ENCODE measurements at places on chromosomes 4 and X.

GRCh38 chrX:31099536-31100090, 27.8 kb upstream of the FTHL17 start:
- no peak for DNase-seq

- DNase-seq = no peak
These were observed 171.2 kb upstream of the RPL34 start for GRCh38 chr4:108449129-108449528.

DNA sequence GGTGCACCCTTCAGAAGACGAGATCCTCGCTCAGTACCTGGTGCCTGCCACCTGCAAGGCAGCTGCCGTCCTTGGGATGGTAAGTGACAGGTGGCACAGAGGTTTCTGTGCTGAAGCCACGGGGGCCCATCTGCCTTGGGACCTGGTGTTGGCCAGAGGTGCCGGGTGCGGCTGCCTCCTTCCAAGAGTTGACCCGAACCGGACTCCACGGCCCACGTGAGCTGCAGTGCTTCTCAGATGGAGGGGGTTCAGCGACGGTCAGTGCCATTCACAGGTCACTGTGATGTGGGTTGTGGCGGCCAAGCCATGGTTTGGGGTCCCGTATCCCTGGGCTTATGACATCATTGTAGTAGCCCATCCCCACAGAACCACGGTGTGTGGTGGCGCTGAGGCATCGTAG, 19.0 kb upstream of the MSANTD1 start:
- DNase-seq = no peak

DNA sequence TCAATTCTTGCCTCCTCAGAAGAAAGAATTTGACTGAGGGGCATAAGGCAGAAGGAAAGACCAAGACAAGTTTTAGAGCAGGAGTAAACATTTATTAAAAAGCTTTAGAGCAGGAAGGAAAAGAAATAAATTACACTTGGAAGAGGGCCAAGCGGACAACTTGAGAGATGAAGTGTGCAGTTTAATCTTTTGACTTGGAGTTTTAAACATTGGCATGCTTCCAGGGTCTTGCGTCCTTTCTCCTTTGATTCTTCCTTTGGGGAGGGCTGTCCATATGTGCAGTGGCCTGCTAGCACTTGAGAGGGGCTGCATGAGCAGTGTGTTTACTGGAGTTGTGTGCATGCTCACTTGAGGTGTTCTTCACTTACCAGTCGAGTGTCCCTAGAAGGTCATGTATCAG, 275.8 kb upstream of the IL1RAPL1 start:
- DNase-seq = no peak

- DNase-seq = no peak
These were observed 30.6 kb downstream of the BBS12 start for GRCh38 chr4:122762966-122763716.

DNA sequence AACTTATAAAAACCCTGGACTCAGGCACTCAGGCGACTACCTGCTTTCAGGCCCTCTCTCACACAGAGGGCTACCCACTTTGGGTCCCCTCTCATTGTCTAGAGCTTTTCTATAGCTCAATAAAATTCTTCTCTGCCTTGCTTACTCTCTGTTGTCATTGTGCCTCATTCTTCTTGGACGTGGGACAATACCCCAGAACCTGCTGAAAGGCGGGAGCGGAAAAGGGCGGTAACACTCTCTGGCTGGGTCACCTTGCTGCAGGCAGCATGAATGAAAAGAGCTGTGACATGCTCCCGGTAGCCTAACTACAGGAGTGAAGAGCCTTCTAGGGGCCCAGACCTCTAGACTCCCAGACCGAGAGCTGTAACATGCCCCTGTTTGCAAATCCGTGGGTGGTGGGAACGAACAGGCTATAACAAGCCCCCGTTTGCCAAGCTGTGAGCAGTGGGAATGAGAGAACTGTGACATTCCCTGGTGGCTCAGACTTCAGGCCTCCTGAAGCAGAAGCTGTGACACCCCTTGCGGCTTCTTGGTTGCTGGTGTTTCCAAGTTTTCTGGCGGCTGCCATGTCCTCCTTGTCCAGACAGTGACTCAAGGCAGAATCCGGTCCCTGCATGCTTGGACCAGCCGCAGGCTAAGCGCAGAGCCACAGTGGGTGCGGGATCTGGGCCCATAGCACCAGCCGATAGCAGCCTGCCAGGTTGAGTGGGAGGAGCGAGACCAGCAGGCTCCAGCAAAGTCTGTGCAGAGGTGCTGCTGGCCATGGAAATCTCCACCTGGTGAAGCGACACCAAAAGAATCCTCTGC, 684.6 kb downstream of the ARAP2 start:
- no peak for DNase-seq

- no peak for DNase-seq
These were observed 164.4 kb downstream of the GRIA3 start for GRCh38 chrX:123348468-123348867.

DNA sequence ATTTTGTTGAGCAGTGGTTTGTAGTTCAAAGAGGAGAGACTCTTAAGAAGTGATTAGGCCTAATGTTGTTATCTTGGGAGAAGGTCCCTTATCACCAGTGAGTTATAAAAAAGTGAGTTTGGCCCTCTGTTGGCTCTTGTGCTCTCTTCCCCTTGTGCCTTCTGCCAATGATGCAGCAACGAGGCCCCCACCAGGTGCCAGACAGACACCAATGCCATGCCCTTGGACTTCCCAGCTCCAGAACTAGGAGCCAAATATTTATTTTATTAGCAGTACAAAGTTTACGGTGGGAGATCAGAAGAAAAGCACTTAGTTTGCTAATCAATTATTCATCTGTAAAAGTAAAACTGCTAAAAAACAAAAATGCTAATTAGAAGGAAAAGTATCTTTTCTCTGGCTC, 22.7 kb upstream of the NAAA start:
- DNase-seq = no peak

GRCh38 chrX:9988762-9989161, 21.6 kb downstream of the CLDN34 start:
- no peak for DNase-seq

GRCh38 chrX:87376896-87377295, 140.7 kb upstream of the KLHL4 start:
- DNase-seq = no peak

DNA sequence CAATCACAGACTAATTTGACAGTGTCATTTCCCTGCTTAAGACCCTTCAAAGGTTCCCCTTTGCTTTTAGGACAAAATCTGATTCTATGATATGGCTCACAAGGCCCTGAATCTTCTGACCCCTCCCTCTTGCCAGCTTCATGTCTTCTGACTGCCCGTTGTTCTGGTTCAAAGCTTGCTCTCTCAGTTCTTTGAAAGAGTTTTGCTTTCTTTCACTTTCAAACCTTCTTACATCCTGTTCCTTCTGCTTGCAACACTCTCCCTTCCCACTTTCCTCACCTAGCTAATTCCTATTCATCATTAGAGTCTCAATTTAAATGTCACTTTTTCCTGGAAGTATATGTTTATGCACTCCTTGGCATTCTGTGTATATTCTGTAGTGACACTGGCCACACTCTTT, 299.2 kb downstream of the IDS start:
- DNase-seq = no peak

GRCh38 chrX:40329616-40330015, 231.9 kb upstream of the BCOR start:
- DNase-seq = no peak

GRCh38 chrX:30643313-30643821, 9.9 kb upstream of the GK start:
- DNase-seq = no peak

- DNase-seq = no peak
These were observed 27.6 kb downstream of the CLNK start for GRCh38 chr4:10656988-10657387.

- no peak for DNase-seq
These were observed 117.8 kb downstream of the AFF1 start for GRCh38 chr4:87052615-87053014.

- no peak for DNase-seq
These were observed 464.9 kb upstream of the NWD2 start for GRCh38 chr4:36779601-36780000.

DNA sequence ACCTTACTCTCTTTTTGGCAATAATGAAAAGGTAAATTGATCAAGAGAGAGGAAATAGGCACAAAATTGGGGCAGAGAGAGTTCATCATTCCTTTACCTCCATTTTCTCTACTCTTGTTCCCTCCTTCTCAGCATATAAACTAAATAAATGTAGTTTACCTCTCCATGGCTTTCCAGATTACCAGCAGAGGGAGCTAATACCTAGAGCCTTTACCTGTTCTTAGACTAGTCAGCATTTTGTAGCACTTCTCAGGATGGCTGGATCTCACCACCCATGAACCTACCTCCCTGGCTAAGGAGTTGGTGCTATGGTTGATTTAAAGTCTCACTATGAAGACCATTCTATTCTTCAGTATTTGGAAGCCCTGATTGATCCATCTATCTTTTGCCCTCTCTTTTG, 15.7 kb downstream of the OFD1 start:
- DNase-seq = no peak
